Fibroblast of pulmonary artery (primary cell): ENCODE measurements at places on chromosomes 3 and 15.

GRCh38 chr3:106157411-106157810, 288.6 kb upstream of the CBLB start:
- DNase-seq = no peak

GRCh38 chr3:50350213-50350526, 405 bp downstream of the NPRL2 start:
- no peak for DNase-seq

DNA sequence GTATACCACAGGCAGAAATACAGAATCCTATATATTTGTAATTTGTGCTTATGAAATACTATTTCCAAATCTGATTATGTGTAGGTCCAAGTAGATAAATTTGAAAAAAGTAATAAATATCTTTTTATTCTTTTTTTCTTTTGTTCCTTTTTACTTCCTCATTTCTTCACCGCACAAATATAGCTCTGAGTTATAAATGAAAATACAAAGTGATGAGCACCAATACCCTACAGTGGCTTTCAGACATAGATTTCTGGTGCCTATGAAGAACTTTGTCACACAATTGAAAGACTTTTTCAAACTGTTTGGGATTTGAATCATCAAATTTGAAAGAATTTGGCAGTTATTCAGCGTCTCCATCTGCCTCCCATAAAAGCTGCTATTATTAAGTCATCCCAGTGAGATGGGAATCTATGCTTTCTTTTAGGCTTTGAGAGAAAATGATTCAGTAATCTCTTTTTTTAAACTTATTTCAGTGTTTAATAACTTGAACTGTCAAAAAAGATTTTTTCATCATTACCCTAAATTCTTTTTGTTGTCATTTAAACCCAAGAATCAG, 363.6 kb upstream of the GOLIM4 start:
- no peak for DNase-seq

DNA sequence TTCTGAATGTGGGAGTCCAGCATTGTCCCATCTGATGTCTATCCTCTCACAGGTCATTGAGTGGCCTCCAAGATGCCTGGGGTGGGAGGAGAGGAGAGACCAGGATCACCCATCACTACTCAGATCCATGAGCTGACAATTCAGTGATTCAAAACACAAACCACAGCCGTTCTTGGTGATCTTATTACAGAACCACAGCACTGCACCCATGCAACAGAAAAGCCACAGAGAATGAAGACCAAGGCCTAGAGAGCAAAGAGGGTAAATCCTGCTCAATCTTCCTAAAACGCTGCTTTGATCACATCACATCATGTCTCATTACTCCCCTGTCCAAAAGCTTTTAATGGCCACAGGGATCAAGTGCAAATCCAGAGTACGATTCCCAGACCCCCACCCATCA, 23.5 kb downstream of the ANP32A start:
- DNase-seq = no peak

GRCh38 chr3:2872884-2873283, 237.3 kb downstream of the IL5RA start:
- DNase-seq = no peak

DNA sequence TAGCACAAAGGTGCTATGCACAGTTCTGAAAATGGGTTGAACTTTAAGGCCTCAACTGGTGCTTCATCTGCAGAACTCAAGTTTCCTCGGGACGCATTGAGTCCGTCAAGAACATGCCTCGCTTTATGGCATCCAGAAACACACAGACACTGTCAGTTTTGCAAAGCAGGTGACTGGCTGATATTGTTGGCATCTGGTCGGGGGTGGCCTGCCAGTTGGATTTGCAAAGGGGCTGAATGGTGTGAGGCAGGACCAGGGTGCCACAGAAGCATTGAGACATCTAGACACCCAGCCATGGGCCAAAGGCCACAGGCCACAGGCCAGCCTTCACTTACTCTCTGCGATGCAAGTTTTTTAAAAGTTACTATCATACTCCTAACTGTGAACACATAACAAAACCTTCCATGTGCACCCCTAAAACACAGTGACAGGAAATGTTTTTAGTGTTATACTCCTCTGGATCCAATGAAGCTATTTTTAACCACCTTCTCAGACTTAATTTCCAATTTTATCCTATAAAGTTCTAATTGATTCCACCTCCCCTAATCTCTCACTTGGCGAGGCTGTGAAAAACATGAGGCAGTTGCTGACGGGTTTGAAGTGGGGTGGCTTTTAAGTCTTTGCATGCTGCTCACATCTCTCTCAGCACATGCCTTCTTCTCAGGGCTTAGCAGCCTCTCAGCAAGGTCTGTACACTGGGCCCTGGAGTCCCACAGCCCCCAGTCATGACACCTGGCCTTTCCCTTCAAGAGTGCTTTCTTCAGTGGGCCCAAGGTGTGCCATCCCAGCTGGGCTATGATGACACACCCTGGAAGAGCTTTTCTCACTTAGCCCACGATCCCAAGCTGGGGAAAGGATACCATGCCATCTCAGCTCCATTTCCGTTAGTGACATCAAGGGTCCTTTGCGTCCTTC, 38.5 kb upstream of the DUSP7 start:
- DNase-seq = no peak

DNA sequence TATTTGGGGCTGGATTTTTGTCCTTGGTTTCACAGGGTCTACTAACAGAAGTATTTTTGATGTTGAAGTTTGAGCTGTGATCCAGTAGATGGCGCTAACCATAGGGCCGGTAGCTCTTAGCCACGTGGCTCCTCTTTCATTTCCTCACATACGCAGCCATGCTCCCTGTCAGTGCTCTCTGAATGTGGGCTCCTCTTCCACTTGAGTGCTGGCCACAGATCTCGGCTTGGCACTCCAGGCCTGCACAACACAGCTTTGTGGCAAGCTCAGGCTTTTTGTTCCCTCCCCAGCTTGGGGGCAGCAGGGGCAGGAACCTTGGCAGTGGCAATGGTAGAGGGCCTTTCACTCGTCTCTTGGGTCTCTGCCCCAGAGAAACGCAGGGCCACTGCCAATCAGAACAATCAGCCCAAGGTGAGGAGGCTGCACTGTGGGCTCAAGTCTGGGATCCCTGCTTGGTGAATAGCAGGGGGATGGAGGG, 18.6 kb upstream of the DNAAF4 start:
- peak; percentile 76 for DNase-seq

DNA sequence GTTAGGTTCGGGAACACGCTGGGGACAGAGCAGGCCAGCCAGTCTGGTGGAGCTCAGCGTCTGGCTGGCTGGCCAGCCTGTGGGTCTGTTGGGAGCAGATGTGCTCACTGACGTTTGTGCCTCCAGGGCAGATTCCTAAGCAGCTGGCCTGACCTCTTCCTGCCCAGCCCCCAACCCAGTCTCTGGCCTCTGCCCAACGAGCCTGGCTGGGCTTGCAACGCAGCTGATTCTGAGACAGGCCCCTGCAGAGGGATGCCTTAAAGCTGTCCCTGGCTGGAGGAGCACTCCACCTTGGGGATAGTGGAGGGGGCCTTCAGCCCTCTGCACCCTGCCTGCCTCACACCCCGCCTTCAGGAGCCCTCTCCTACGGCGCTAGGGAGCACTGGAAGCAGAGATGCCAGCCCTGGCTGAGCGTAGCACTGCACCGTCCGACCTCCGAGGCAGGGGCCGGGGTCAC, 46.0 kb downstream of the KLF13 start:
- peak; percentile 87 for DNase-seq

- DNase-seq = peak; percentile 96
These were observed 162.5 kb downstream of the FNDC3B start for GRCh38 chr3:172201870-172202236.

DNA sequence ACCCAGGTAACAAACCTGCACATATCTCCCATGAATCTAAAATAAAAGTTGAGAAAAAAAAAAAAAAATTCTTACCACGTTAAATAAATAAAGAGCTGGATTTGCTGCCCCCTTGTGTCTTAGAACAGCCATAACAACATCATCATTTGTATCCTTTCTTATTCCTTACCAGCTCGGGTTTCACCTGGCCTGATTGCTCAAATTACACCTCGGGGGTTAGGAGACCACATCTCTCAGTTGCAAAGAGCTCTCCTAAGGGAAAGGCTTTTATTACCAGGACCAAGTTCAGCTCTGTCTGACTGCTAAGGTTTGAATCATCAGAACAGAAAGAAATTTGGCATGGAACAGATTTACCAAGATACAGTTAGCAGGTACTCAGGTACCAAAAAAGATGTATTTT, 25.8 kb upstream of the RPL39L start:
- DNase-seq = peak; percentile 74

DNA sequence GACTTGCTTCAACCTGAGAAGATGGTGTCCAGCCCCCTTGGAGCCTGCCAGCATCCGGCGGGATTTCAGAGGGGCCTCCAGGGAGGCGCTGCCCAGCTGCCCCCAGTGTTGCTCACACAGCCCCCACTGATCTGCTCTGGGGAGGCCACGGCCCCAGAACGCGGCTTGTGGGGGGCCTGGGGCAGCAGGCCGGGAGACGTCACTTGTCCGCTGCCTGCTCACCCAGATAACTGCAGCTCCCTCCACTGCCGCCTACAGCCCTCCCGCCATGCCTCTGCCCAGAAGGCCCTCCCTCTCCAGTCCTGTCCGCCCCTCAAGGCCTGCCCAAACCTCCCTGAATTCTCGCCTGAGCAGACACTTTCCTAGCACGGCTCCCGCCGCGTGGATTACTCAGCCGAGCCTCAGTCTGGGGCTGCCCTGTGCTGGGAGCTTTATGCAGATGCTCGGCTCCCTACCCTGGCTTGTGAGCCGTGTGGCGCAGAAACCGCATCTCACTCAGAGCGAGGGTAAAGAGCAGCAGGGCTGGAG, 17.2 kb upstream of the ADIPOQ start:
- peak; percentile 55 for DNase-seq

- no peak for DNase-seq
These were observed 75.8 kb downstream of the LPP start for GRCh38 chr3:188229726-188230125.

DNA sequence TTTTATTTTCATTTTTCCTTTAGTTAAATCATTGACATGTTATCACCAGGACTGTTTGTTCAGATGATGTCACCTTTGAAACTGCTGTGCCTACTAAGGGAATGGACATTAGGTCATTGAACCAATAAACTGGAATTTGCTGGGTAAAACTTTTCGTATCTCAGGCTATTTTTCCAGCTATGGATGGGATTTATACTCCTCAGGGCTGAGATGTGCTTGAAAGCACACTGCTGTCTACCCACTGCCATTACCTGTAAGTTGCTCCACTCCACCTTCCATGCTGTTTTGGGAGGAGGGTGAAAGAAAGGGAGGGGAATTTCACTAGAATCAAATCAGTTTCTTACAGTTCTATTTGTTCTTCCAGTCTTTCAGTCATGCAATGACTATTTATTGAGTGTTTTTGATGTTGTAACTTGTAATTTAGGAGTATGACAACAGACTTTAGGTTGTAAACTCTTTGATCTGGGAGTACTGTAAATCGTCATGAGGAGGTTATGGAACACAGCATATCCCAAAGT, 11.3 kb downstream of the EHD4 start:
- no peak for DNase-seq

GRCh38 chr3:185448107-185448506, 50.7 kb downstream of the TMEM41A start:
- DNase-seq = no peak

DNA sequence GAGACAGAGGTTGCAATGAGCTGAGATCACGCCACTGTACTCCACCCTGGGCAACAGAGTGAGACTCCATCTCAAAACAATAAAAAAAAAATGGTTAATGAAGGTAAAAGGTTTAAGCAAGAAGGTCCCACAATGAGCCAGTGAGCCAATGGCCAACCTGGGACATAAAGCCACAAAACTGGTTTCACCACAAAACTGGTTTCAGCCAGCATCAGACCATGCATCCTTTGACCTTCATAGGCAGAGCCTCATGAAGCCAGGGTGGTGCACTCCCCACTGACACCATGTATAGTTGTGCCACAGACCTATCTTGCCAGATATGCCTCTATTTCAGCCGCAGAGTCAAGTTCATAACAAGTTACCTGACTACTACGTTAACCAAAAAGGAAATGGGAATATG, 41.9 kb downstream of the SCAP start:
- DNase-seq = no peak

- peak; percentile 5 for DNase-seq
These were observed 82.0 kb downstream of the USF3 start for GRCh38 chr3:113614402-113614801.

DNA sequence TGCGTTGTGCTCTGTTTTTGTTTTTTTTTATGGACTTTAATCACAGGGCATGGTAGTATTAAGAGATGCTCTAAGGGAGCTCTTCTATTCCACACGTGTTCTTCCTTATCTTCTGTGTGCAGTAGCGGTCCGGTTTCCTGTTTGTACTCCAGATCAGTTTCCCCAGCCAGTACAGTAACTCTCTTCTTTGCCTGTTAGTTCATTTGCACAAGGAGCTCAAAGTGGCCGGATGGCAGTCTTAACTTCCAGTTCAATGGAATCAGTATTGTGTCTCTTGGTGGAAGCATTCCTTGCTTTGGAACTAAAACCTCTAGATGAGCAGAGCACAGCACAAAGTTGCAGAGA, 122.0 kb downstream of the KLF13 start:
- no peak for DNase-seq

GRCh38 chr15:63902671-63903035, 68.9 kb upstream of the HERC1 start:
- no peak for DNase-seq

DNA sequence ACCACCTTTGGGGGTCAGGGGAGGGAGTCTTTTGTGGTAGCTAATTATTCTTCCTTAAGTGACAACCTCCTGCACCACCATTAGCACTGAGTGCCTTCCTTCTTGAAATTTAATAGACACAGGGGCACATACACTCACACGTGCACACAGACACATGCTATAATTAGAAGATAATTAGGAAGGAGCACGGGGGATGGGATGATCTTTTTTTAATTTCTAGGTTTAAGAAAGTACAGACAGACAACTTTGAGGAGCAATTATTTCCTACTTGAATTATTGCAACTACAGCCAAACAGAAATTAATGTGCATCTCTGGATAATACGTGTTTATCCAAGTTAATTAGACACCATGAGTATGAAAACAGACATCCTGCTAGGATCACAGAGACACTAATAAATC, 44.8 kb upstream of the GUCA1C start:
- DNase-seq = no peak

DNA sequence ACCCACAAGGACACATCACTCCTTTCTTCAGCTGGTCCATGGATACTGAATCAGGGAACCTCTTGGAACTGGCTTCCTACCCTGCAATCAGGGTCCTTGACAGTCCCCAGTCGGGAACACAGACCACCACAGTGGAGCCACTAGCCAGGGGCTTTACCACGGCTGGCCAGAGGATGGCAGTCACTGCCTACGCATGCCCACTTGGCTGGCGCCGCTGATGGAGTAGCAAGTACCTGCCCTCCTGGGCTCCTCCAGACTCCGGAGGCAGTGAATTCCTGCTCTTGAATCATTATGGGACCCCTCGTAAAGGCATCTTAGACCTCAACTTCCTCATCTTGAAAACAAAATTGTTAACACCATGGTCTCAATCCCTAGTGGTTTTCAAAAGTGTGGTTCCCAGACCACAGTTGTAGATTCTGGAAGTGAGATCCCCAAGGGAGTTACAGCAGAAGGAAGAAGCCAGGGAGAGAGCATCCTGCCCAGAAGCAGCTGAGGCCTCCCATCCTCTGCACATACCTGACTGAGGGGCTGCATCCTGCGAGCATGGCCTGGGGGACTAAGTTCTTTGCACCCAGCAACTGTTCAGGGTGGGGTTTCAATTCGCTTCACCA, 9.1 kb upstream of the SKIC8 start:
- peak; percentile 72 for DNase-seq
